ENCODE measurements at places on chromosomes 3 and 15.

GRCh38 chr15:79410237-79410636, 21.9 kb upstream of the MINAR1 start:
- DNase-seq, result no peak

- no peak for DNase-seq
Measured at GRCh38 chr3:23421811-23422516, 218.8 kb downstream of the UBE2E2 start.

GRCh38 chr15:56240390-56240789, 3.3 kb downstream of the RFX7 start:
- DNase-seq, result no peak

DNA sequence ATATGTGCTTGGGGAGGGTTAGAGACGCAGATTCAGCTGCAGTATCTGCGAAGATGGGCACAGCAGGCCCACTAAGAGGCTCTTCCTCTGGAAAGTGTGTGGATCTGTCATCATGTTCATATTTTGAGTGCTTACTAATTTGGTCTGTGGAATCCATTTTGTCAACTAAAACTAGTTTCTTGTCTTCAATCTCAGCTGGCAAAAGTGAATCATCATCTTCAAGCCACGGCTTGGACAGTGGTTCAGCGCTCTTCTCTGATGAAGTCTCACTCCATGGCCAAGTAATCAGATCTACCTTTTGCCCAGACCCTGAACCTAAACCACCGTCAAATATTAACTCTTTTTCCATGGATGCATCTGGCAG, 76.2 kb downstream of the IMPG2 start:
- DNase-seq, result no peak

- DNase-seq, result no peak
Measured at GRCh38 chr3:49930168-49930690, 618 bp upstream of the MON1A start.

DNA sequence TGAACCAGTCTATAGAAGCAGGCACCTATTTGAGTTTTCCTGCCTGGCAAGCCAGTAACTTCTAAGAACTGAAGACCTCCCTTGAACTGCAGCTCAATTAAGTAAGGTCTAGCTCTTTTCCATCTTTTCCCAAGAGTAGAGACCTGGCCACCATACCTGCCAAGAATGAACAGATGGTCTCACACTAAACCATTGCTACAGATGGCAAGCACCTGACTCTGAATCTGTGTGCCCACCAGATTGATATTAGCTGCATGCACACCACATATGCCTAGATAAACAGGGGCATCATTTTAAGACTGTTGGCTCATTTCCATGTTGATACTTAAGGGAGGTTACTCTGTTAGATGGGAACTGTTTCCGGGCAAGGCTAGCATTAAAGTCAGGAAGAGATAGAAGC, 34.8 kb upstream of the GSK3B start:
- no peak for DNase-seq

GRCh38 chr3:171971919-171972514, 67.4 kb upstream of the FNDC3B start:
- DNase-seq, result no peak

DNA sequence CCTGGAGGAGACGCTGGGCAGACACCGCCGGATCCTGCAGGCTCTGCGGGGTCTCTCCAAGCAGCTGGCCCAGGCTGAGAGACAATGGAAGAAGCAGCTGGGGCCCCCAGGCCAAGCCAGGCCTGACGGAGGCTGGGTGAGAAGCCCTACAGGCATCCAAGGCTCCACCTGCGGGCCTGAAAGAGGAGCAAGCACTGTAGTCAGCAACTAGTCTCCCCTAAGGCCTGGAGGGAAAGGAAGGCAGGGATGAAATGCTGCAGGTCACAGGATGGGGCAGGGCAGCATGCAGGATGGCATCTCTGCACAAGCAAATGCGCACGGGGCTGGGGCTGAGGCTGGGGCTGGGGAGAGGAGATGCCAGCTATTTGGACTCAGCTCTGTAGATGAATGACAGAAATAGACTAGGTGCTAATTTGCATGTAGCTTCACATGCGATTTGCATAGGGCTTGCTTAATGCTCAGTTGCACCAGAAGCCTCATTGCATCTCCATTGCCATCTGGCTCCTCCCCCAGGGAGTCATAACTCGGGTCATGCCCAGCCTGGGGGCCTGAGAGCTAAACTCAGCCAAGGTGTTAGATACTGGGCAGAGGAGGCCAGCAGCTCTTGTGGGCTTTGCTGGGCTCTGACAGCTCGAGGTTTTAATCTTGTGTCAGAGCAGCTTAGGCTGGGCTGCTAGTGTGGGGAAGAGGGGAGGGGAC, 5.2 kb upstream of the CPLX3 start:
- no peak for DNase-seq

DNA sequence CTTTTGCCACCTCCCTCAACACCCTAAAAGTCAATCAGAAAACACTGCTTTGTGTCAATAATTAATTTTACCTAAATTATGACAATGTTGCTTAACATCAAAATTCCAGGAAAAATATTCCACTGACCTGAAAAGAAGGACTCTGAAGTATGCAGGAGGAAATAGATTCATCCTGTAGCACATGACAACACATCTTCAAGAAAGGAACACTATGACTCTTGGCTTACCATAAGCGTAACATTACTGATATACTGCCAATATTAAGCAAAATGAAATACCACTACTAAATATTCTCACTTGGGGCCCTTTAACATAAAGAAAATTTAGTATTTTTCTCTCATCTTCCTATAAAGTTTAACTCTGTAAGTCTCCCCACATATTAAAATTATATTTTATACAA, 9.6 kb downstream of the SUCLG2 start:
- no peak for DNase-seq

GRCh38 chr3:53211706-53212702, 43.8 kb downstream of the TKT start:
- no peak for DNase-seq

- DNase-seq, result no peak
Measured at GRCh38 chr15:77014132-77015081, 19.5 kb downstream of the PSTPIP1 start.

DNA sequence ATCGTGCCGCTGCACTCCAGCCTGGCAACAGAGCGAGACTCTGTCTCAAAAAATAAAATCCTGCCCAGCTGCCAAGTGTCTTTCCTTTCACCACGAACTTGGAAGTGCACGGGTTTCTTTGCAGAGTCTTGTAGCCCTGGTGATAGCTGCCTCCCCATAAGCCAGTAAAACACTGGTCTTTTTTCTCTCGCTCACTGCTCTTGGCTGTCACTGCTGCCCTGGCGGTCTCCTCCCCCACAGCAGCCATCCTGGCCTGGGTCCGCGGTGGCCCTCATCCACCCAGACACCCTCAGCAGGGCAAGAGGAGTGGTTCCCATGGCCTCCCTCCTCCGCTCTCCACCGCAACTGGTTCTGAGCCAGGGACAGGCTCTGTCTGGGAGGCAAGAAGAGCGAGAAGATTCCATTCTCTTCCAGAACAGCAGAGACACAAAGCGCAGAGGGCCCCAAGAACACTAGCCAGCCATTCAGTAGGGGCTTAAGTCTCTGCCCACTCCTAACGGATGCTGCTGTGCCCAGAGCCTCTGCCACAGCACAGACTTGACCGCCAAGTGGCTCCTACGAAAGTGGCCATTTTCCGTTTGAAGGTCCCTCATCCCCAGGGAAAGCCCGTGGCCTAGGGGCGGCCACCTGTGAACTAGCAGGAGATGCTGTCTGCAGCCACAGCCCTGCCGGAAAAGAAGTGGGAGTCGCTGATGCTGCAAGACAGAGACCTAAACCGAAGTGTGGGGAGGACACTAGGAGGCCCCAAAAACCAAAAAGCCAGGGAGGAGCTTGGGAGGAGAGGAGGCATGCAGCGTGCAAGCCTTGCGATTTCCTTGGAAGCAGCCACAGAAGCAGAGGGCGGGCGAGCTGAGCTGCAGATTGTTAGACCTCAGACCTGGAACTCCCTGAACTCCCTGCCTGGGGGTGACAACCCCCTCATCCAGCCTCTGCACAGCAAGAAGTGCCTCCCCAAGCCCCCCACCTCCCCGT, 44.1 kb downstream of the KLHL25 start:
- DNase-seq, result no peak

DNA sequence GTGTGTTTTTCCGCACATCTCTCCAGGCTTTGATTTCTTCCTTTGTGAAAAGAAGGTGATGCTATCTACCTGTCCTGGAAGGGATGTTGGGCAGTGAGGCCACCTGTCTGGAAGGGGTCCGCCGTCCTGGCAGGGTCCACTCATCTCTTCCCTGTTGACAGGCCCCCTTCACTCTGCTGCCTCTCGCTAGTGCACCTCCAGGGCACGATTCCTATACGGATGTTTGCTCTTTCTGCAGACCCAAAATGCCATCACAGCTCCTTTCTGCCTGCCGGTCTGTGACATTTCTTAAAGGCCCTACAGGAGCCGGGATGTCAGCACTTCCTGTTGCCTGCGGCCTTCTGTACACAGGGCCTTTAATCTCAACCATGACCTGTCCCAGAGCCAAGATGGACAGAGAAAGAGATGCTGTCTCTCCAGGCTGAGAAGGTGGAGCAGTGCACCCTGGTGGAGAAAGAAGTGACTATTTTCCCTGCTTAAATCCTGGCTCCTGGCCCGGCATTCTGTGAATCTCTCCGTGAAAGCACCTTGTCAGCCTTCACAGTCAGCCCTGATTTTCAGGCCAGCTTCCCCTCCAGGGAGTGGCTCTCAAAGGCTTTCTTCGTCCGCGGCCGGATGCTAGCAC, 7.4 kb downstream of the FAM3D start:
- DNase-seq, result no peak

DNA sequence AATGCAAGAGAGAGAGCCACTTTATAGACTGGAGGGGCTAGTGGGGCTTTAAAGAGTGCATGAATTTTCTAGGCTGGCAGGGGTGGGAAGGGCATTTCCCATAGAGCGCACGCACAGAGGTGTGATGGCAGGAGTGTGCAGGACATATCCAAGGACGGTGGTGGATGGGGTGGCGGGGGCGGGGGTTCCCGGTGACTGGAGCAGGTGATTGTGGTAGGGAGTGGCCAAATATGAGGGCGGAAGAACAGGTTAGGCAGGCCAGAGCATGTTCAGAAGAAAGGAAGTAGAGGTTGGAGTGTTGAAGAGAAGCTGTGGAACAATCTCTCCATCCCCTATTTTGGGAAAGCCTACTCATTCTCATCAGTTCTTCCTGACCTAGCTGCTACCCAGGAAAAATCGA, 18.1 kb downstream of the FAM81A start:
- no peak for DNase-seq

- no peak for DNase-seq
Measured at GRCh38 chr3:41219424-41219823, 20.1 kb downstream of the CTNNB1 start.

- DNase-seq, result peak; percentile 35
Measured at GRCh38 chr15:77898811-77899730, 178.4 kb downstream of the TBC1D2B start.

- no peak for DNase-seq
Measured at GRCh38 chr15:98905963-98906711, 101.5 kb downstream of the PGPEP1L start.

DNA sequence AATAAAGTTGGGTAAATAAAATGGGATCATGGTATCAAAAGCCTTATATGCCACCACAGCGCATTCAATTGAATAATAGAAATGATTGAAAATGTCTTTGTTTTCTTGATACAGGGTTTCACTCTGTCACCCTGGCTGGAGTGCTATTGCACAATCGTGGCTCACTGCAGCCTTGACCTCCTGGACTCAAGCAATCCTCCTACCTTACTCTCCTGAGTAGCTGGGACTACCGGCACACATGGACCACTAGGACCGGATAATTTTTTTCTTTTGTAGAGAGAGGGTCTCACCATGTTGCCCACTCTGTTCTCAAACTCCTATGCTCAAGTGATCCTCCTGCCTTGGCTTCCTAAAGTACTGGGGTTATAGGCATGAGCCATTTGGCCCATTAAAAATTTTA, 33.8 kb upstream of the BBX start:
- peak; percentile 68 for DNase-seq

GRCh38 chr3:97070302-97070701, 255.9 kb downstream of the EPHA6 start:
- DNase-seq, result no peak

GRCh38 chr15:92069308-92070250, 216.1 kb downstream of the SLCO3A1 start:
- no peak for DNase-seq

GRCh38 chr15:70466305-70466704, 297.1 kb downstream of the UACA start:
- no peak for DNase-seq

DNA sequence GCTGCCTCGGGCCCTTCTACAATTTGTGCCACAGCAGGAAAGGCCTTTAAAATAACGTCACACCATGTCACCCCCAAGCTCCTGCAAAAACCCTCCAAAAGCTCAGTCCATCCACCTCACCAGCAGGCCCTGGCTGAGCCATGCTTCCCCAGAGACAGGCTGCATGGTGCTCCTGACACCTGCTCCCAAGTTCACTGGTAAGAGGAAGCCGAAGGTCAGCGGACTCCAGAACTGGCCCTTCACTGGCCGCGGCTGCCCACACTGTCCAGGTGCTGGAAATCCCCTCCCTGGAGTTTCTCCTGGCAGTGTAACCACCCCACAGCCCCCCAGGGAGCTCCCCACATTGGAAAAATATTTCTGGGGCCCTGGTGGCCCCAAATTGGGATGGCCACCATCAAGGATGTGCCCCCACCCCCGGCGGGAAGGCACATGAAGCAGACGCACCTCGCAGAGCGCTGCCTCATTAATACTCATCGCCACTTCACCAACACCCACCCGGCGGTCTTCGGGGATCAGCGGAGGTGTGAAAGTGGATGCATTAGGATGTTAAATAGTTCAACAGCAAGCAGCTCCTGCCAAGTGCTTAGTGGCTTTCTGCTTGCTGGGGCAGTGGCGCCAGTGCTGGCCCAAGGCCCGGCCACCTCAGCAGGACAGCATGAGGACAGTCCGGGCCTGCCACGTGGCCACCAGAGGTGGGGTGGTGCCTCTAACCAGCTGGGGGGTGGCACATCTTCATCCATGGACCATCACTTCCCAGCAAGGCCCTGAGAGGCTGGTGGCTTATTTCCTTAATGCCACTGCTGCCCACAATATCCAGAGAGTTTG, 146.1 kb upstream of the IQSEC1 start:
- peak; percentile 28 for DNase-seq

DNA sequence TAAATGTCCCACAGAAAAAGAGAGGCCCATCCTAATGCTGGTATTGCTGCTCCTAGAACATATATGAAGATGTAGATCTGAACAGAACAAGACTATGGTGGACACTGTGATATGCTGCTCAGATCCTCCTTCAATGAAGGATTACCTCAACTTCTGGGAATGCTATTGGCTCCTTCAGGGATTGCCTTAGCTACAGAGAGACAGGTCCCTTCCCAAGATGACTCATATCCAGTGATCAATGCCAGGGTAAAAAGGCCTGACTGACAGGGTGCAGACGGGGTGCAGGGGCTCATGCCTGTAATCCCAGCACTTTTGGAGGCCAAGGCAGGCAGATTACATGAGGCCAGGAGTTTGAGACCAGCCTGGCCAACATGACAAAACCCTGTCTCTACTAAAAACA, 20.5 kb upstream of the STAG1 start:
- no peak for DNase-seq

DNA sequence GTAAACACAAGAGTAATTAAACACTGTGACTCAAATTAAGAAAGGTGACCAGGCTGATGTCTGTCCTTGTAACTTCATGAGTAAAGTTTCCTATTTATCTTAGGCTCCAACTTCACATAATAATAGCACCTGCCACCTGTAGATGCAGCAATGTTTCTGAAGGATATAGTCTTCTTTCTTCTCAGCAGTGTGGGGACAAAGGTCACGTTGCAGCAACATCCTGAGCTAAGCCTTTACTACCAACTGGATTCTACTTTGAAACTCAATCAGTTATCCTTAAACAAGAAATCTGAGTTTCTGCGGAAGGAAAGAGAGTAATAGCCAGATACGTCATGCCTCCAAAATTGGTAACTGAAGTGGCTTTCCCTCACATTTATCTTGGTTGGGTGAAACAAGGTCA, 253.1 kb downstream of the RBMS3 start:
- DNase-seq, result no peak

Data from adrenal gland (tissue), 19 donors.